Astrocyte (in vitro differentiated cells and primary cell): ENCODE measurements at places on chromosomes 7 and 10.

GRCh38 chr10:127440371-127440770 lies 108.7 kb upstream of the NPS start:
- DNase-seq, result no peak

DNA sequence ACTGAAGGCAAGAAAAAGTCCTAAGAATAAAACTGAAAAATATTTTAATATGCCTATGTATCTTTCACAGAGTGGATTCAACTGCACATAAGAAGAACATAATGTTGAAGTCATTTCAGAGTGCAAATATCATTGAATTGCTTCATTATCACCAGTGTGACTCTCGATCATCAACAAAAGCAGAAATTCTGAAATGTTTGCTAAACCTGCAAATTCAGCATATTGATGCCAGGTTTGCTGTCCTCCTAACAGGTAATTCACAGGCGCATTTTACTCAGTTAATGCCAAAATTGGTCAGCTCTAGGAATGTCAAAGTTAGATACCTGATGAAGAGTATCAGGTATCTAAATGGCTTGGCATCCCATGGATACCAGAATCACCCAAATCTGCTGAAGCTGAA lies 52.0 kb downstream of the GDI2 start:
- no peak for DNase-seq

- no peak for DNase-seq
Observed at GRCh38 chr7:92809397-92809759, 27.0 kb downstream of the CDK6 start.

- DNase-seq, result no peak
Observed at GRCh38 chr7:101236292-101236835, 1.2 kb downstream of the CLDN15 start.

DNA sequence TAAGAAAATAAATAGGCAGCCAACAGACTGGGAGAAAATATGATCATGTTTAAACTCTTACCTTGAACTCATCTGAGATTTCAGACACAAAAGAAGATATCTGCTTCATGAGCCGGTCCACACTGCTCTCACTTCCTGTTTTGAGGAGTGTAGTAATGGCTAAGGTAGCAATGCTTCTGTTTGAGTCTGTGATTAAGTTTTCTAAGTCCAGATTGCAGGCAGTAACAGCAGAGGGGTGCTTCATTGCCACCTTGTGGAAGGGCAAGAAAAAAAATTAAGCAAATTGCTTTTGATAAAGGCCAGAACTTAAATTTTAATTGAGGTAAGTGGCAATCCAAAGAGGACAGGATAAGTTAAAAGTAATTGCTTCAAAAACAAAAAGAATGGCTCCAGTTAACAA lies 69.1 kb downstream of the MEST start:
- peak; percentile 22 for DNase-seq
